Activated CD8-positive, alpha-beta memory T cell treated with anti-CD3 and anti-CD28 coated beads, Interleukin-2, amount 10 ng/mL, durations not matched to agents 7 days and 5 days (primary cell): ENCODE measurements at places on chromosomes 4 and X. TPM values are rescaled to one million over a fixed set of nuclear protein-coding genes. Genes with fewer than 3 reads are reported as not detected.

CLCN4 gene
- 0.03 TPM for total RNA-seq

HSFX3 gene
- not detected for total RNA-seq

BBS12 gene
- 3.6 TPM for total RNA-seq

AKAP4 gene
- total RNA-seq = not detected

GPAT3 gene
- total RNA-seq = 34.0 TPM

KLHL13 gene
- total RNA-seq = 0.30 TPM

PABPC1L2B gene
- not detected for total RNA-seq

PAGE1 gene
- total RNA-seq = not detected

SAGE1 gene
- total RNA-seq = not detected

IL9R gene
- total RNA-seq = 87.0 TPM

DAPP1 gene
- 25.3 TPM for total RNA-seq

GATA1 gene
- not detected for total RNA-seq

SPANXA1 gene
- total RNA-seq = not detected

SPATA4 gene
- not detected for total RNA-seq

MAGEB1 gene
- total RNA-seq = not detected

UNC5C gene
- total RNA-seq = not detected

CABS1 gene
- total RNA-seq = not detected

NXF2 gene
- not detected for total RNA-seq

SYTL4 gene
- total RNA-seq = not detected

TEX11 gene
- total RNA-seq = not detected

TLR6 gene
- total RNA-seq = 1.3 TPM

TMEM271 gene
- total RNA-seq = not detected

SLC6A14 gene
- total RNA-seq = not detected

TGIF2LX gene
- not detected for total RNA-seq

GC gene
- not detected for total RNA-seq

NHS gene
- 10.1 TPM for total RNA-seq

GPR173 gene
- 0.20 TPM for total RNA-seq

STK26 gene
- 49.7 TPM for total RNA-seq

C1QTNF7 gene
- not detected for total RNA-seq

LRP2BP gene
- 1.3 TPM for total RNA-seq

PTTG2 gene
- 0.56 TPM for total RNA-seq

HTN1 gene
- total RNA-seq = not detected

FOXR2 gene
- not detected for total RNA-seq

RTL5 gene
- 0.14 TPM for total RNA-seq

TMPRSS11B gene
- not detected for total RNA-seq

XAGE1A gene
- not detected for total RNA-seq

SPARCL1 gene
- total RNA-seq = not detected
